ENCODE measurements at places on chromosomes 7 and 10.

DNA sequence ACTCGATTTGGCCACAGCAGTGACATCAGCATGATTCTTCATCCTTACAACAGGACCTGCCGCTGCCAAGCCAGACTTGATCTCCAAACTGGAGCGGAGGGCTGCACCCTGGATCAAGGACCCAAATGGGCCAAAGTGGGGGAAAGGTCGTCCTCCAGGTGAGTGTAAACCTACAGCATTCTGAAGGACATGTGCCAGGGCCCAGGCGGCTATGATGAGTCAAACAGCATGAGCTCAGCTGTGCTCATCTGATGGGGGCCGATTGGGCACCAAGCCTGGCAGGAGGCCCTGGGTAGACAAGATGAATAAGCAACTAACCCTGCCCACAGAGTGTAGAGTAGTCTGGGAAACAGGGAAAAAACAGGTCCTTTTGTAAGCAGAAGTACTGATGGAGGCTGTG is 14.4 kb upstream of the ATP6V0E2 start:
- no peak for DNase-seq

- DNase-seq = no peak
Measured at GRCh38 chr7:79520543-79520942, 67.1 kb upstream of the MAGI2 start.

DNA sequence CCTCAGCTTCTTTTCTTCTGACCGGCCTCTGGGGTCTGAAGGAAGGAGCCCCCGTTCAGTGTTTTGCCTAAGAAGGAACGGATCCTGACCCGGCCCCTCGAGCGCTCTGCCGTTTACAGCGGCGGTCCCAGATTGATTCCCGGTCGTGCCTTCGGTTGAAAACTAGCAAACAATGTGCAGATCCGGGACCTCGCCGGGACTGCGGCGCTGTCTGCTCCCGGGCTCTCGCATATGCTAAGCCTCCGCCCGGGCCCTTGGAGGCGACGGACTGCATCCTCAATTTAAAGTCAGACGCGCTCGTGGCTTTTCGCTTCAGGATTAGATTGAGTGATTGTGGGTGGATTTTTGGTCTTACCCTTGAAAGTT is 559 bp downstream of the DBF4 start:
- peak; percentile 82 for DNase-seq

DNA sequence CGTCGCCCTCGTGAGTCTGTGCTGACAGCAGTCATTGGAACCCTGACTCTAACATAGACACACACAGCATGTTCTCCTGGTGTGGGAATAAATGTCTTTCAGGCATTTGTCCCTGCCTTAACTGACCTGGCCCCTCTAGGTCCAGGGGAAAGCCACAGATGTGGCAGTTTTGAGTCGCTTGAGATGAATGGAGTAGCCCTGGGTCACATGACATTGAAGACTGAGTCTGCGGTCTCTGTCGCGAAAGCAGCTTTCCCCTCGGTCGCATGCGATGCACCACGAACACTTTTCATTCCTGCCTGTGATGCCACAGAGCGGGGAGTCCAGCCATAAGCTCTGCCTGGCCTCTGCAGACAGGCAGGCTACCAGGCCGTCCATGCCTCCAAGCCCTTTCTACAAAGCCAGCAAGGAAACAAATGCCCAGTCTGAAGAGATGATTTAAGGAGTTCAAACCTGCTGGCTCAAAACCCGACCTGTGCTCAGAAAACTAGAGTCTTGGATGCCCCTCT is 172.3 kb downstream of the WDR37 start:
- no peak for DNase-seq

- peak; percentile 67 for DNase-seq
Measured at GRCh38 chr7:2978408-2978807, 65.3 kb downstream of the CARD11 start.

- no peak for DNase-seq
Measured at GRCh38 chr7:104900525-104901239, 113.3 kb upstream of the KMT2E start.

DNA sequence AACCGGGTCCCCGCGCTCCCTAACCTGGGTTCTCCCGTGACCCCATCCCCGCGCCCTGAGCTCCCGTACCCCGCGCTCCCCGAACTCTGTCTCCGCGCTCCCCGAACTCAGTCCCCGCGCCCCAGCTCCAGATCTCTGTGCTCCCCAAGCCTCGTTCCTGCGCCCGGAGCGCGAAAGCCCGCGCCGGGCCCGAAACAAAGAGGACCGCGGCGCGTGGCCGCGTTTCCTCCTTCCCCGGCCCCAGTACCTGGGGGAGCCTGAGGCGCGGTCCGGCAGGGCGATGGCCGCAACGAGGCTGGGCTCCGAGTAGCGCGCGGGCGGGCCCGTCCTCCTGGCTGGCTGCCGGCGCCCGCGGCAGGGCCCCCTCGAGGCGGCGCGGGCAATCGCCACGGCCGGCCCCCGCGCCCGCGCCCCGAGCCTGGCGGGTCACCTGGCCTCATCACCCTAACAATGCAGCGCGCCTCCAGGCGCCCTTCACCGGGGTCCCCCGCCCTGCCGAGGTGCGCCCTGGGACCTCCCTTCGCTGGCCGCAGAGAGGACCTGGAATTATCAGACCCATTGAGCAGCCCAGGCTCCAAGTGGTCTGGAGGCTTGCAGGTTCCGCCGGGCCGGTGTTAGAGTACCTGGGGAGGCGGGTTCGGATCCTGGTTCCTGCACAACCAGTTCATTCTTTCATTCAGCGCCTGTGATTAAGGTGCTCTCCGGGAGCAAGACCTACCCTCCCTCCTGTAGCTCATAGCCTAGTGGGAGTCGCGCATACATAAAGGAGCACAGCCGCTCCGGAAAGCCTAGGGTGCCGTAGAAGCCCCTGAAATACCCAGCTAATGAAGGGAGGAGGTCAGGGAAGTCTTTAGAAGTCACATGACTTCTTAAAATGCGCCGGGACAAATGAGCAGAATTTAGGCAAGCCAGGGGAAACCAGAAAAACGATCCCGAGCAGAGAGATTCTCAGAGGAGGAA is at the start of gene TNS3:
Gene TNS3, minus strand, starts transcription at position 308 of the 960 bp plus-strand sequence. CDS start 142,475 bp downstream, outside the sequence.
- DNase-seq = peak; percentile 73
